NCI-H1105 (cell line): ENCODE measurements at places on chromosomes 4 and X.

GRCh38 chr4:81607950-81608349 is 136.2 kb upstream of the RASGEF1B start:
- no peak for DNase-seq

DNA sequence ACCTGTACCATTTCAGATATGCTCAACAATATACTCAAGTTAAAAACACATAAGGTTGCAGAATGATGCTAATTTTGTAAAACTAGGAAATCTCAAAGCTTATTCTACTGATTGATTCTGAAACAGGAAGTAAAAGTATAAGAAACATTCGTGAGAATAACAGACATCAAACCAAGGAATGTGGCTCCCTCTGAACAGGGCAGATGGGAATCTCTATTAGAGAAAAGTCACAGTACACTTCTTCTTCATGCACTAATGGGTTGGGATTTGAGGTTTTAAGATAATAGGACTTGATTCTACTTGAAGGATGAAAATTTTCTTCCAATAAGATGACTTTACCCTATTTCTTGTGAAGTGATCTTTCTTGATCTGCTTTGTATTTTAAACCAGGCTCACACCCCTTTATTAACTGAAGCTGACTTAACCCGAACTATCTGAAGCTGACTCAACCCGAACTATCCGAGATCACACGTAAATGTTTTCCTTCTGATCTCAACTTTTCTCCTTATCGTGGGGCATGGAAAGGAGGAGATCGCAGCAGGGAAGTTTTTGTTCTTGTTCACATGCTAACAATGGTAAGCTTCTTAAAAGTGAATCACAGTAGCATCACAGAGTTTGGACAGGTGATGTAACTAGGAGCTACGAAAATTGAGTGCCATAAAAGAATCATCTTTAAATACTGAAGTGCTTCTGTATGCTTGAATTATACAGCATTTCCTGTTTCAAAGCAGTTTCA is 363.1 kb upstream of the ZFP42 start:
- no peak for DNase-seq

DNA sequence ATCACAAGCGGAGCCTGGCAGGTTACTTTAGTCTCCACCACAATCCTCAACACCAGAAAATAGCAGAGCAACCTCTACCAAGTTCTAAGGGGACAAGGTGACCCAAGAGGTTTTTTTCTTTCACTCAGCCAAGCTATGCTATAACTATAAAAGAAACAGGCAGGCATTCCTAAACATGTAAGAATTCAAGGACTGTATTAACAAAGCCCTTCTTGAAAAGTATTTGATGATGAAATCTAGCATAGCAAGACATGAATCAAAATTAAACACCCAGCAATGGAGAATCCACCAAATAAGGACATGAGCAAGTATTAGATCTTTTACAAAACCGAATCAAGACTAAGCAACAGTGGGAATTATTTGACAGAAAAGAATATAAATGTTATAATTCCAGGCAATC is 25.7 kb upstream of the C1QTNF7 start:
- no peak for DNase-seq

DNA sequence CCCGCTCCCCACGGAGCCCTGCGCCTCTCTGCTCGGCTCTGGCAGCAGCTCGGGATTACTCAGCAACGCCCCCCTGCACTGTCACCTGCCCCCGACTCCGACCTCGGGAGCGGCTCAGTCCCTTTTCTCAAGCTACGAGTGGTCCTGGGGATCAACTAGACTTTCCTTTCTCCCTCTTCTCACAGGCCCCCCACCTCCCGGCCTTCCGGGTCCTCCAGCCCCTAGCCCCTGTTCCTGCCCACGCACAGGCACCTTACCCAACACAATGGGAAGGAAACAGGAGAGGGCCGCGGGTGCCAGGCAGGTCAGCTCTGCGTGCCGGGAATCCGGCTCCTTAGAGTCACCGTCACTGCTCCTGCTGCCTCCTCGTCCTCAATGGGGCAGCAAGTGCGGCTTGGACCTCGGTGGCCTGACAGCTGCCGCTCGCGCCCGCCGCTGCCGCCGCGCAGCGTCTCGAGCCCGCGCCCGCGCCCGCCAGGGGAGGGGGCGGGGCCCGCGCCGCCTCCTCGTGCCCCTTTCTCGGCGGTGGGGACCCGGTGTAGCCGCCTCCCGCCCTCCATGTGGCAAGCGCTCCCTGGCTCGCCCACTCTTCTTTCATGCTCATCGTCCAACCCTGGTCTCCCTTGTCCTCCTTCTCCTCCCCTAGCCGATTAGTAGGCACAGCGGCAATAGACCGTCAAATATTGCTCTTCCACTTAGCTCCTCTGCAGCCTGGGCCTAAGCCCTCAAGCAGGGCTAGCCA is at the start of gene RAB9B:
TSS of gene RAB9B (minus strand) at position 455 of the 742 bp plus-strand sequence. CDS start 6,473 bp downstream, outside the sequence.
- peak; percentile 38 for DNase-seq

- no peak for DNase-seq
These were observed 16.8 kb downstream of the CAMK2D start for GRCh38 chr4:113744667-113745240.

GRCh38 chr4:152724494-152724893 is 44.7 kb upstream of the TMEM154 start:
- DNase-seq: no peak

GRCh38 chr4:41288254-41288653 is 31.5 kb downstream of the UCHL1 start:
- no peak for DNase-seq

DNA sequence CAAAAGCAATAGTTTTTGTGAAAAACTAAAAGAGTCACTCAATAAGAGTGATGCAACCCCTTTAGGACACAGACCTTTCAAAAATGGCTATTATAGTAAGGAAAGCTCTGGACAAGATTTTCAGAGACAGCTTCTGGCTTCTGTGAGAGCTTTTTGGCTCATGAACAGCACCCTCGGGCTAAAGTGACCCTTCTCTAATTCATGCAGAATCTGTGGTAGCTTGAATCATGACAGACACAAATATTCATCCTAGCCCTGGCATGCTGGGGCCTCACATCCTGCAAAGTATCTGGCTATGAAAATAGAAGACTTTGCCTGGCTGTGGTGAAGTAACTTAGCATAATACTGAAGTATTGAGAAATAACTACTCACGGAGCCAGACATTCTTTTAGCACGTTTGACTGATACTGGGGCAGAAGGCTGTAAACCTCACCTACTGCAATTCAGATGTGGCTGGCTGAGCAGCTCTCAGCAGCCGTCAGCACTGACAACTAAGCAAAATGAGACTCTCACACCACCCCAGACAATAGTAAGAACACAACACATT is 327.3 kb downstream of the MAPK10 start:
- no peak for DNase-seq

GRCh38 chrX:22105231-22105630 is 73.1 kb downstream of the PHEX start:
- no peak for DNase-seq

GRCh38 chr4:107349266-107349665 is 313.2 kb upstream of the DKK2 start:
- no peak for DNase-seq

DNA sequence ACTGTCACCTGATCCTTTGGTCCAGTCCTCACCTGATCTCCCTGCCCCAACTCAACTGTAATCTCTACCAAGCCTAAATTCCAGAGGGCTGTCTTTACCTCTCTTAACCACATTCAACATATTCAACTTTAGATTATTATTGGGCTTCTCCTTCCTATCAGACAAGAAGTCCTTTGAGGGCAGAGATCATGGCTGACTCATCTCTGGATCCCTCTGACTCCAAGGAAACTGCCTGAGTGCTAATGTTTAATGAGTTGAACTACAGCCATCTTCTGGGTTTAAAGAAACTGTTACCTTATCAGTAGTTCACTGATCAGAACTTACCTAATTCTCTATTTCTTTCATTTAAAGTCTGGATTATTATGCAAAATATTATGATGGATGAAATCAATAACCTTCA is 135.7 kb downstream of the GPC3 start:
- DNase-seq: no peak

- DNase-seq: no peak
These were observed 9.7 kb upstream of the RHOXF1 start for GRCh38 chrX:120125444-120125843.

DNA sequence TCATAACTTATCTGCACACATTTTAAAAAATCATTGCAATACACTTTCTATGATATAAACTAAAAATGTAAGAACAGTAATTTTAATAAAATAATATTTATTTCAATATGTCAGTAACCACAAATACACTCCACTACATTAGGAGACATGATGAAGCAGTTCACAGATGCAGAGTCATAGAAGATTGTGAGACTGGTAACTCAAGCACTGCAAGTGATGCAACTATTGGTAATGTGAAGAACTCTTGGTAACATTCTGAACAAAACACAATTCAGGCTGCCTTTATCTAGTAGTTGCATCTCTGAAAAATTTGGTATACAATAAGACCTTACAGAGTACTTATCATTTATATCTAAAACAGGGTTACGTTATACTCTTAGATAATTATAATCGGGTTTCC is 52.6 kb upstream of the LRAT start:
- DNase-seq: no peak

- DNase-seq: no peak
These were observed 11.2 kb downstream of the ZXDA start for GRCh38 chrX:57899064-57899463.

- no peak for DNase-seq
These were observed 64.0 kb upstream of the CLDN34 start for GRCh38 chrX:9903146-9903545.

DNA sequence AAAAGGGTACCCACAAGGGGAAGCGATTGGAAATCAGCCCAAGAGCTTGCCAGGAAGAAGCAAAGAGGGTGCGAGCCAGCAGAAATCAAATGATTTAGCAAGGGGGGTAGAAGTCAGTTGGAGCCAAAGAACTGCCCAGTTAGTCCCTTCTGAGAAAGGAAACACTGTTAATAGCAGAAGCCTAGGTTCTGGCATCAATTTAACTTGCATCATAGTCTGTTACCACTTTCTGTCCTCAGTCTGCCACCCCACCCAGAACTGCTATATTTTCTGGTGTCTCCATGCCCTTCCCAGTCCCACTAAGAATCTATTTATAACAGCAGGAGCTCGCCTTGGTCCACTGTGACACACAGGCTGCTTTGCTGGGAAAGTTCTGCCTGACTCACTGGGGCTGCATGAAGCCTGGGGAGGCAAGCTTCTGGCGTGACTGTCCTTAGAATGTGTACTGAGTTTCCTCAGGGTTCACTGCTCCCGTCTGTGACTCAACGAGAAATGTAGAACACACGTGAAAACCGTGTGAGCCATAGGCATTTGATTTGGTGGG is 157.8 kb upstream of the TTC29 start:
- no peak for DNase-seq

DNA sequence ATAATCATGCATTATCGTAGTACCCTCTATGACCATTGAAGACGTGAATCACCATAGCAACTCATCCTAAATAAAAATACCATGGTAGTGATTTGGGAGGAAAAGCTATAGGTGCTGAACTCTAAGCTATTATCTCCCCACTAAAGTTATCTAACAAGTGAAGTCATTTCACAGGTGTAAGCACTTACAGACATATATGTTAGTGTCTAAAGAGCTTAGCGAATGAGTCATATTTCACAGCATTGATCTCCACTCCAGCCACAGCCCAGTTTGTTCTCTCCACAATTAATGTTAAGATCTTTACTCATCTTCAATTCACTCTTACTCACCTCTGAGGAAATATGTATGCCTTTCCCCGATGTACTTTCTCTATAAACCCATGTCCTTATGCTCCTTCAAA is 57.0 kb downstream of the DCAF8L1 start:
- DNase-seq: no peak

DNA sequence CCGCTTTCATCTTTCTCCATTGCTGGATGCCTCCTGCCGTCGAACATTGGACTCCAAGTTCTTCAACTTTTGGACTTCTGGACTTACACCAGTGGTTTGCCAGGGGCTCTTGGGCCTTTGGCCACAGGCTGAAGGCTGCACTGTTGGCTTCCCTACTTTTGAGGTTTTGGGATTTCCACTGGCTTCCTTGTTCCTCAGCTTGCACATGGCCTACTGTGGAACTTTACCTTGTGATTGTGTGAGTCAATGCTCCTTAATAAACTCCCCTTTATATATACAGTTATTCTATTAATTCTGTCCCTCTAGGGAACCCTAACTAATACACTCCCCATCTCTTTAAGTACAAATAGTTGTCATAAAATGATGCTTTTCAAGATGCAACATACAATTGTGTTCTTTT is 595.3 kb downstream of the ARAP2 start:
- DNase-seq: no peak

- DNase-seq: no peak
These were observed 872.1 kb downstream of the PCDH7 start for GRCh38 chr4:31592293-31592692.
